Stimulated activated naive CD4-positive, alpha-beta T cell treated with Interleukin-2 at 50 U/mL for 16 hours (primary cell): ENCODE measurements at places on chromosomes 5 and 9.

DNA sequence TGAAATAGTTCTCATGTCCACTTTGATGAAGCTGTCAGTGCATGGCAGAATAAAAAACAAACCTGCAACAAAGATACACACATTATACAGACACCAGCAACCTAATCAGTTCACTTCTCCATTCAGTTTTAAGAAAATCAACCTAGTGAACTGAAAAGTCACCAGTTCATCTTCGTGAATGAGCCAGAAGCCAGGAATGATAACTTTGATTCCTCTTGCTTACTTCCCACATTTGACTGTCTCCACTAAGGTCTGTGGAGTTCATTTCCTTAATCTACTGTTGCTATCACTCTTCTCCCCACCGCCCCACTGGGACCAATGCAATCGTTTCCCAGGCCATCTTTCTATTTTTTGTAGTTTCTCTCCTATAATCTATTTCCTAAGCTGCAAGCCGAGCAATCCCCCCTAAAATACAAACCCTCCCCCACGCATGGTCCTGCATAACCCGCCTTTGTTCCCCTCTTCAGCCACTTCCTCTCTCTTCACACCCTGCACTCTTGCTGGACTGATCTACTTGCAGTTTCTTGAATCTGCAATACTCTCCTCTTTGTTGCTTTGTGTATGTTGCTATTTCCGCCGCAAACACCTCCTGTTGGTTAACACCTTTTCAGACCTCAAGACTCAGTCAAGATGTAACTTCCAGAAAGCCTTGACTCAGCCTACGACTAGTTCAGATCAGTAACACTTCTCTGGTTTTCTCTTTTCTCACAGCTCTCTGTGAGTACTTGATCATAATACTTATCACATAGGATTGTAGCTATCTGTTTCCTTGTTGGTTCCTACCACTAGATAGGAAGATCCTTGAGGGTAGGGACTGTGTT lies 16.6 kb downstream of the STOM start:
- DNase-seq: peak; percentile 32

DNA sequence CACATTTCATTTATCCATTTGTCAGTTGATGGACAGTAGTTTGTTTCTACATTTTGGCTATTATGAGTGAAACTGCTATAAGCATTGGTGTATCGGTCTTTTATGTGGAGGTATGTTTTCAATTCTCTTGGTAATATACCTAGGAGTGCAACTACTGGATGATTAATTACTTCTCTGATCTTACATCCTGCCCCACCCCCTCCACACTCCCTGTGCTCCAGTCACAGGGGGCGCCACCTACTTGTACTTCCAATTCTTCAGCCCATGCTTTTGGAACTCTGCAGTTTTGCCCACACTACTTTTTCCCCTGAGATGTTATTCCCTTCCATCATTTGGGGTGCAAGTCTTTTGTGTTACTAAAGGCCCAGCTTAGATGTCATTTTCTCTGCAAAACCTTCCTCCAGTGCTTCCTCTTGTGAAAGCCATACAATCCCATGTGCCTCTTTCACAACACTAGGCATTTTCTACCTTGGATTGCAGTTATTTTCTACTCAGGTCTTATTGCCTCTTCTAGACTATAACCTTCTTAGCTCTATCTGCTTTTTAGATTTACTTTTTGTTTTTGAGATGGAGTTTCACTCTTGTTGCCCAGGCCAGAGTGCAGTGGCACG lies 42.1 kb downstream of the SEC61B start:
- no peak for DNase-seq

- no peak for DNase-seq
Measured at GRCh38 chr5:51895834-51896233, 512.6 kb downstream of the ISL1 start.

GRCh38 chr5:17218353-17219005 lies 1.0 kb downstream of the BASP1 start:
- no peak for DNase-seq

DNA sequence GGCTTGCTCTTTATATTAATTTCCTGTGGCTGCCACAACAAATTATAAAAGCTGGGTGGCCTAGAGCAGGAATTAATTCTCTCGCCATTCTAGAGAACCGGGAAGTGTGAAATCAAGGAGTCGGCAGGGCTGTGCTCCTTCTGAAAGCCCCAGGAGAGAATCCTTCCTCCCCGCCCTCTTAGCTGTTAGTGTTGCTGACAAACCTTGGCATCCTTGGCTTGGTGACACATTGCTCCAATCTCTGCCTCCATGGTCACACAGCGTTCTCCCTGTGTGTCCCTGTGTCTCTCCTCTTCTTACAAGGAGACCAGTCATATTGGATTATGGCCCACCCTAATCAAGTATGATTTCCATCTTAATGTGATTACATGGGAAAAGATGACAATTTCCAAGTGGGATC lies 55.9 kb upstream of the NEURL1B start:
- DNase-seq: no peak

DNA sequence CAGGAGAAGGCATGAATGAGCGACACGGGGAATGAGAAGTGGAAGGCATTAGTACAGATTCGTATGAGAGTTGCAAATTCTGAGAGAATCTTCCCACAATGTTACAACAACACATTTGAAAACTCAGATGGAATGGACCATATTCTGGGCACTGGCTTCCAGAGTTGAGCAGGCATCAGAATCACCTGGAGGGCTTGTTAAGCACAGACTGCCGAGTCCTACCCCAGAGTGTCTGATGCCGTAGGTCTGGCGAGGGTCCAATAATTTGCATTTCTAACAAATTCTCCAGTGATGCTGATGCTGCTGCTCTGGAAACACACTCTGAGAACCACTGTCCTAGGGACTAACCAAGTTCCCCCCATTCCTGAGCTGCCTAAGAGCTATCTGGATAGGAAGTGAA lies 2.9 kb upstream of the TLX3 start:
- DNase-seq: no peak

GRCh38 chr5:149747833-149748366 lies 17.8 kb downstream of the PPARGC1B start:
- no peak for DNase-seq

- no peak for DNase-seq
Measured at GRCh38 chr5:149324641-149325040, 20.7 kb upstream of the GRPEL2 start.

DNA sequence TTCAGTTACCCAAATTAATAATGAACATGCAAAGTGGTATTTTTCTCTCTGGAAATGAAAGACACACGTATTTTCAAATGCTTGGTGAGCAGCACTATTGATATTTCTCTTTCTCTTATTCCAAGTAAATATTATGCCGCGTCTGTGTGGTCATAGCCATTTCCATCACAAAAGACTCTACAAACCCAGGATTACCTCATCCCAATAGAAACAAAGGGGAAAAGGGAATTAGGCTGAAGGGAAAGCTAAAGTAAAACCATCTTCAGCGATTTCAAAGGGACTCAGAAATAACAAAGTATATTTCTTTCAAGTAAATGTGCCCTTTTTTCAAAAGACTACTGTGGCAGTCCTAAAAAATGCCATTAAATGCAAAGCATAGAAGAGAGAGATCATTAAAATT lies 62.0 kb upstream of the FST start:
- no peak for DNase-seq

- DNase-seq: no peak
Measured at GRCh38 chr5:2123874-2124273, 241.1 kb upstream of the IRX4 start.

DNA sequence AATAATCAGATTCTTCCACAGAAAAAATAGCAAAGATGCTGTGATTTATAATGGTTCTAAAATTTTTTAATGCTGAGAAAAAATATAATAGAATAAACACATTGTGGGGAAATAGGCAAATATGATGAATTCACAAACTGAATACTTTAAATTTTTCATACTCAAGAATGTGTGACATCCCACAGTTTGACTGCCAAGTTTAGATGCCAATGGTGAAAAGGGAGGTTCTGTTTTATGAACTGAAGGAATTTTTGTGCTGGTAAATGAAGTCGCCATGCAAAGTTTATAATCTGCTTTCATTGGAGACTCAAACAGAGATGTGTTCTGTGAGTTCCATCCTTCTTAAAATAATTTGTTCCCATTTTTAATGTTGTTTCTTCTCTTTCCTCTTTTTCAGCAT lies 367.5 kb upstream of the ADAMTS16 start:
- DNase-seq: no peak

GRCh38 chr5:17269201-17269600 lies 51.8 kb downstream of the BASP1 start:
- DNase-seq: no peak

DNA sequence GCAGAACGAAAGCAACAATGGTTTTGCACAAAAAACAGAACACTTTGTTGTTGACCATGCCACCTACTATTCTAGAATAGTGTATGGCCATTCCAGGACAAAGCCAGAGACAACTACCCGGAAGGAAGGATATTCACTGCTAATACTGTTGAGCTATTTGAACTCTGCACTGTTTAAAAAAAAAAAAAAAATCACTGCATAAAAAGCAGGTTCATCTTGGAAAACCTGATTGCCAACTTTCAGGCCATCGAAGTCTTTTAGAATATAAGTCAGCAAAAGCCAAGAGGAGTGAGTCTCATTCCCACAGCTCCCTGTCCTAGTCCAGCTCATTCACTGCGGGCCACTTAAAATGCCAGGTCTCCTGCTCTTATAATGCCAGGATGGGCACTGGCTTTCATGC lies 4.0 kb downstream of the ENC1 start:
- no peak for DNase-seq

DNA sequence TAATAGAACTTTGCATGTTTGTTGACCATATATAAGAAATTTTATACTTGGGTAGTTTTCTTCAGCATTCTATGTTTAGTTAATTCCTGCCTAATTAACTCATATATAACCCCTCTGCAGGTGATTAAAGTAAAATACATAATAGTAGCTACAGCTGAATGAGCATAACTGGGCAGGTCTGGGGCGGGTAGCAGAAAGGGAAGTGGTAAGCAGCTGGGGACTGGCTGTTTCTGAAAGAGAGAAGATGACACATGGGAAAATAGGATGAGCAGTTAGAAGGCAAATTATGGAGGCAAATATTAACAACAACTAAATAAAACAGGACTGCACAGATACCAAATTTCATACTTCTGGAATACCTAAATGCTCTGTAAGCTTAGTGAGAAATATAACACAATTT lies 128.1 kb downstream of the CPLANE1 start:
- DNase-seq: no peak

GRCh38 chr5:419970-420369 lies 23.0 kb upstream of the EXOC3 start:
- no peak for DNase-seq

DNA sequence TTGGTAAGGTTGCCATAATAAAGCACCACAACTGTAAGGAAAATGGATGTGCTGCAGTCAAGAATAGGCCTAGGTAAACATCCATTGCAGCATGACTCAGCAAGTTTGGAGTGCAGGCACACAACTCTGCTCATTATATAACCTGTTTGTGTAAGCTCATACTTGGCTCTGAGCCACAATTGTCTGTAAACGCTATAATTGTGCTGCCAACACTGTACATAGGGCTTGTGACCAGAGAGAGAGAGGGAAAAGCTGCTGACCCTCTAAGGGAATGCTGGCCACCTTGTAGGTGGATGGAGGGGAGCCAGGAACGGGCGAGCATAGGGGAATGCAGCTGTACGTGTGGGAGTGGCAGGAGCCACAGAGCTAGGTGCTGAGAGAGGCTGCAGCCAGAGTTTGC lies 2186.5 kb upstream of the ACO1 start:
- no peak for DNase-seq

DNA sequence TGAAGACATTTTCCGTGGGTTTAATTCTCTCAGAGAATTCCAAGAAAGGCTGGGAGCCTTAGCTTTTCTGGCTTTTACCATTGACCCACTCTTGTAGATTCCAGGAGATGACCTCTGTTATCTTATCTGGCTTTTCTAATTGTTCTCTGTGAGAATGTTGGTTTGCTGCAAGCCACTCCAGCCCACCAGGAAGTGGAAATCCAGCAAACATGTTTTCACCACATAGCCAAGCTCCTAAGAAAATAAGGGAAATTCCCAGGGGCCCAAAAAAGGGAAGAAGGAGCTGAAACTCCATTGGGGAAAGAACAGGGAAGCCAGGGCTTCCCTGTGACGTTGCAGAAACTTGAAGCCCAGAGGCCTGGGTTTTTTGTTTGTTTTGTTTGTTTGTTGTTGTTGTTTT lies 19.7 kb downstream of the GPR107 start:
- no peak for DNase-seq

- no peak for DNase-seq
Measured at GRCh38 chr9:80077059-80077458, 505.3 kb downstream of the TLE4 start.

GRCh38 chr5:119313658-119314605 lies 41.9 kb upstream of the TNFAIP8 start:
- no peak for DNase-seq

GRCh38 chr5:36079200-36079781 lies 12.6 kb upstream of the UGT3A2 start:
- no peak for DNase-seq

DNA sequence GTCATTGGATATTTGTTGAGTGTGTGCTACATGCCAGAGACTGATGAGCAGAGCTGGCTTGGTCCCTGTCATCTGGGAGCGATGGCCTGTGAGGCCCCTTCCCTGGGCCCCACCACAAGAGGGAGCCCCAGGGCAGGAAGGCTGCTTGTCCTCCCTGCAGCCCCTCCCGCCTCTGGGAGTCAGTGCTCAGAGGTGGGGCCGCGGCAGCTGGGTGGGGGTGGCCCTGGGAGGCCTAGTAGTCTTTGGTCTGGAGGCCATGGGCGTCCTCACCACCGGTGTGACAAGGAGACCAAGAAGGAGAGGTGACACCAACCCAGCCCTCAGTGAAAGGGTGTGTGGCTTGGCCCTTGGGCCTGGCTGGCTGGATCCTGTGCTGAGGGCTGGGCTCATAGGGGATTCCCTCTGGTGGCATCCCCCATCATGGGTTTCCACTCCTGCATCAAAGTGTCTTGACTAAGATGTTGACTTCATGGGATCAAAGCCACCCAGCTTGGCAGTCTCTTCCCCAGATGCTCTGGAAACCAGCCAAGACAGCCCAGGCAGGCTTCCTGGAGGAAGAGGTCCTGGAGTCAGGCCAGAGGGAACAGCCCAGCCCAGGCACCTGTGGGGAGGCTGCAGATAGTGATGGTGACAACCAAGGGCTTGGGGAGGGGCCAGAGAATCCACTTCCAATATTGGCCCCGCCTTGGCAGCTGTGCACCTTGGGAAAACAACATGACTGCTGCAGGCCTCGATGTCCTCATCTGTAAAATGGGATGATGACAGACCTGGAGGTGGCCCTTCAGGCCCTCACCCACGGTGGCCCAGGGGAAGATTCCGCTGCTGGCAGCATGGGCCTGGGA lies 166.7 kb downstream of the GAPVD1 start:
- DNase-seq: no peak

- DNase-seq: no peak
Measured at GRCh38 chr9:133735415-133735775, 2.8 kb downstream of the SARDH start.

DNA sequence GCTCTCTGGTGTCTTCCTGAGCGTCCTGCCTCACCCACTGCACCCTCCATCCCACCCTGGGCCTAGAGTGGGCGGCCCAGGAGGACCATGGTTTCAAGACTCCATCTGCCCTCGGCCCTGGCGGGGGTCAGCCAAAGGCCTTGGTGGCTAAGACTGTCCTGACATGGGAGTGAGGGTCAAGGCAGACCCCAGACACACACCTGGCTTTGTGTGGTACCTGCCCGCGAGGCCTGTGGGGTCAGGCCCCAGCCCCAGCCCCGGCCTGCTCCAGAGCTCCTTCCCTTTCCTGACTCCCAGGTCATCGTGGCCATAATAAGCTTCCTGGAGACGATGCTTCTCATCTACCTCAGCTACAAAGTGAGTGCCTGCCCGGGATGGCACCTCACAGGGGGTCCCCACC lies 54.6 kb downstream of the KCNT1 start:
- no peak for DNase-seq
